ENCODE measurements at places on chromosomes 6 and 20. TPM values are rescaled to one million over a fixed set of nuclear protein-coding genes. Genes with fewer than 3 reads are reported as not detected.

SLPI gene
- total RNA-seq = not detected

TCF15 gene
- not detected for total RNA-seq

DNA sequence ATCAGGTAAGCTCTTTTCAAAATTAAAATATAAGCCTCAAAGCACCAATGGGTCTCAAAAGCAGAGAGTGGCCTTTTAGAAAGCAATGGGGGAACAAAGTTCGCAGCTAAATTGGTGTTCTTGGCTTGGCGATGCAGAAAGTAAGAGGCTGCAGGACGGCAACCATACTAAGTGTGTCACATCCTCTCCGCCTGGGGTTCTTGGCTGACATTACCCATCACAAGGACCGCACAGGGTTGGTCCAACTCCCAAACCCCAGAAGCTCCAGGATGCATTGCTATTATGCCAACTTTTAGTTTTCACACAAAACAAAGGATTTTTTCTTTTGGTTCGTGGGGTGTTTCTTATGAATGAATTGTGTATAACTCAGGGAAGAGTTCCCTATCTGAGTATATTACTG, 124.8 kb downstream of the PRKN start:
- no peak for DNase-seq

JAG1 gene
- total RNA-seq = not detected

- DNase-seq = peak; percentile 29
Measured at GRCh38 chr6:108872141-108872557, 23.9 kb downstream of the ARMC2 start.

DNA sequence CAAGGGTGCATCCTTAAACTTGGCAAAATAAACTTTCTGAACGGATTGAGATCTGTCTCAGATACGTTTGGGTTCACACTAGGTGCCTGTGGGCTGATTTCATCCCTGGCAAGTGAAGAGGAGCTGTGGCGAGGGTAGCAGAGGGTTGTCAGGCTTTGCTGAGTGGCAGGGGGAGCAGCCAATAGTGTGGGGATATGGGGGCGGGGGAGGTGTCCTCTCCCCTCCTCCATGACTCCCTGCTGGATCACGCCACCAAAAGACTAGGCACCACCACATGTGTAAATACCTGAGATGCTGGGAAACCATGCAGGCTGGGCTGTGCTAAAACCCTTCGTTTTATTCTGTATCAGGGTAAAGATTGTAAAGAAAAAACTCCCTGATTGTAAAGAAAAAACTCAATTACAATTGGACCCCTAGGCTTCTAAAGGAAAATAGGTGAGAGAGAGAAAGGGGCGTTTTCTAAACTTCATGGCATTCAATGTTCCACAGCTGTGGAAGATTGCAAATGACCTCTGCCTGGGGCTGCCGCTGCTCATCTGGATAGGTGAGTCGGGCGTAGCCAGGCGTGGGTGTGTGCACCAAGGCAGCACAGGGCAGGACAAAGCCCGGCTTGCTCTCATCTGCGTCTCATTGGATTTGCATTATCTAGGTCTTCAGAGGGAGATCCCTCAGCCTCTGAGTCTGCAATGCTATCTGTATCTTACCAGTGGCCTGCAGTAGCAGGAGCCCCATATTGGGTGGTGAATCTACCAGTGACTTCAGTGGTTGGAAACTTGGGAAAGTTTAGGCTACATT, 26.9 kb upstream of the ADTRP start:
- DNase-seq = no peak

DNA sequence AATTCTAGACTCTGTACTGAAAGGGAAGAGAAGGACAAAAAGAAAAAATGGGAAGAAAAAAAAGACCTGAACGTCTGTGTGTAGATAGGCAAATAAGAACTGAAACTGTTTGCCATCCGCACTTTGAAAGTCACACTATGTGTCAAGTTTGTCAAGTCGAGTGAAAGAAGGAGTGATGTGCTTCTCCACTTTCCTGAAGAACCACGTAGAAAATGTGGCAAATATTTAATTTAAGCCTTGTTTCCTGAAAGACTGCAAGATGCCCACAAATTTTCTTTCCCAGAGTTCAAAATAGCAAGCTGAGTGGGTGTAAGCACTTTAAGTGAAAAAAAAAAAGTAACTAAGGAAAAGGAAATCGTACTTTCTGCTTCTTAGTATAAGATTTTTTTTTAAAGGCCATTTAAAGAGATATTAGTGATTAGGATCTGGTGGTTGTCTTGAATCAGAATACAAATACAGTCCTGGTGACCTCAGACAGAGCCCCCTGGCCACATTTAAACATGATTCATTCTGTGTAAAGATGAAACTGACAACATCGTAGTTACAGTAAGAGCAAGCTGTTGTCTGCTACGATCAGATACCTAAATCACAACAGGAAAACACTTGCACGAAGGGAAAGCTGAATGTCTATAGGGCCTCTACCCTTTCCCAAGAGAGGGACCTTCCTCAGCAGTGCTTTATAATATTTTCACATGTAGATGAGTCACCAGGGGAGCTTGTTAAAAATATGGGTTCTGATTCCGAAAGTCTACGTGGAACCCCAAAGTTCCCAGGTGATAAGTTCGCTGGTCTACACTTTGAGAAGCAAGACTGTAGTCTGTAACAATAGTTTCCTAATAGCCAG, 102.3 kb downstream of the HIVEP2 start:
- peak; percentile 61 for DNase-seq

DNA sequence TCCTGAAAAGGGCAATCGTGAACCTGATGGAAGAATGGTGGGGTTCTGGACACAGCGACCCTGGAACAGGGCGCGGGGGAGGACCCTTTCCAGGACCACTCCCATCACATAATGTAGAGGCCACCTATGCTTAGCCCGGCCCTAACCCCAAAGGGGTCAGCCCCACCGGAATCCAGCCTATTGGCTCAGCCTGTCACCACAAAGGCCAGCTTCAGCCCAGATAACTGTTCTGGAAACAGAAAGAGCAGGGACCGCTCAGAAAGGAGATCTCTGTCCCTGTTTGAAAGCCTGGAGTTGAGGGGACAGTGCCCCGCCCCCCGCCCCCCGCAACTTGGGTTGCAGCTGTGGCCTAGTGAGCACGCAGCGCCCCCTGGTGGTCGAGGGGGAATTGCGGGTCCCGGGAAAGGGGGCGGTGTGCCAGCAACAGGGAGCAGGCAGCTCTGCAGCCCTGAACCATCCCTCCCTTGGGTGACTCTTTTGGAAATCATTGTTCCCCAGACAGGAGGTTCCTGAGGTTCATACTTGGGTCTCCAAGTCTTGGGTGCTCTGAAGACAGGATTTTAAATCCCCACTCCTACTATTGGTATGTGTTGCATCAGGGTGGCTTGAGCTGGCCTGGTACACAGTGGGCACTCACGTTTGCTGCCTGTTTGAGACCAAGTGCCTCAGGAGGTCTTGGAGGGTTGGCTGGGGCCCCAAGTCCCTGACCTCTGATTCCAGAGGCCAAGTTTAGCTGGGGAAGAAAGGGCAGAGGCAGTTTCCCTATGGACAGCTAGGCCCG, 1.5 kb downstream of the SIGLEC1 start:
- DNase-seq = peak; percentile 73

FAM83B gene
- not detected for total RNA-seq

GRCh38 chr20:38447251-38447661, 12.1 kb upstream of the SNHG17 start:
- no peak for DNase-seq

LAMP5 gene
- total RNA-seq = 0.15 TPM

DNA sequence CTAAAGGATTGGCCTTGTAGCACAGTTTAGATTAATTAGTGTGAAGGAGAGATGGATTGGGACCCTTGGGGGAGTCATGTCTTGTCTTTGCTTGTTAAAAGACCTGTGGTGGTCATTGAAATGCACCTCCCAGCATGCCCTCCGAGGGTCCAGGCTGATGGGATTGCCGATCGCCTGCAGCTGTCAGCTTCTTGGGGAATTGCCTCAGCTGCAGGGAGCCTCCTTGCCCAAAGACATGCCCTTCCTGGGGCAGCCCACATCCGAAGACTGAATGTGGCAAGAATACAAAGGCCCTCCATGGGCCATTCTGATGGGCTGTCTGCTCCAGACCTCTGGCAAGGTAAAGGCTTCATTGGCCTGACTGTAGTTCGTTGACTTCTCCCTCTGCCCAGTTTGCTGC, 150.7 kb downstream of the FARS2 start:
- no peak for DNase-seq

GRCh38 chr6:44527181-44527580, 139.7 kb downstream of the CDC5L start:
- DNase-seq = no peak

DNA sequence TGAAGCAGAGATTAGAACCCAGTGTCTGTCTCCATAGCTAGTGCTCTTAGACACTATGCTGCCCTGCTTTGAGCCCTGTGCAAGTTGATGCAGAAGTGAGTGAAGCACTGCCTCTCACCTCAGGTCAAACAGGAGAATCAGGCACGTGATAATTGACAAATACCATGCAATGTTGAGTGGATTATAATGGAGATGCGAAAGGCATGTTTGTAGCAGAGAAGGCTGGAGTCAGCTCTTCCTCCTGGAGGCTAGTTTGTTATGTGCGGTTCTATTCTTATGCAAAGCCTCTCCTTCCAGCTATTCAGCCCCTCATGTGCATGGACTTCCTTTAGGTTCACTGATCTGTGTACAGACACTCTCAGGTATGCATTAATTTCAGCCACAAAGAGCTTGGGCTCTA, 108.5 kb downstream of the MANEA start:
- no peak for DNase-seq

DNA sequence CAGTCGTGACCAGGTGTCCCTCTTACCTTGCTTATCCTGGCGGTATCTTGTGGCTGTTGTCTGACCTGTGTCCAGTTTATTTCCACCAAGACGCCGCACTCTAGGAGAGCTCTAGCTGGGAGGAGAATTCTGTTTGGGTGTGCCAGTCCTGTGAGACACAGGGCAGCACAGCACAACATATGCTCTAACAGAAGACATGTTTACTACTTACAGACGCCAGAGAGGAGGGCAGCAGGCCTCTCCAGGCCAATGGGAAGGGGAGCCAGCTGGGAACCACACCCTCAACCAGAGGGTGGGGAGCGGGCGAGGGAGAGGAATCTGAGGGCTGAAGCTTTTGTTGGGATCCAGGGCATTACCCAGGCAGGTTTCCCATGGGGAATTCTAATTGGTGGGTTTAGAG, 25.2 kb upstream of the FERMT1 start:
- DNase-seq = no peak

DNA sequence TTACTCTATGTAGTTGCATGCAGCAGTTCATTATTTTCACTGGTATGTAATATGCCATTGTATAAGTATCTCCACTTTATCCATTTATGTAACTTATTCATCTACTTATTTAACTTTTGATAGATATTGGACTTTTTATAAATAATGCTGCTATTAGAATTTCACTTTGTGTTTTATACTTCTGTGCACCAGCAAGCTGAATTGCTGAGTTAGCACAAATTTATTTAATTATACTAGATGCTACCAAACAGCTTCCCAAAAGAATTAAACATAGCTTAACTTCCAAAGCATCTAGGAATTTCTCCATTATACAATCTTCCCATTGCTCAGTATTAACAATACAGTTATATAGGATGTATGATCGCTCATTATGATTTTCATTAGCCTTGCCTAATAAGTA, 308.0 kb upstream of the FKBP1C start:
- no peak for DNase-seq

GRCh38 chr6:126156973-126157372, 170.6 kb downstream of the TRMT11 start:
- DNase-seq = no peak

DNA sequence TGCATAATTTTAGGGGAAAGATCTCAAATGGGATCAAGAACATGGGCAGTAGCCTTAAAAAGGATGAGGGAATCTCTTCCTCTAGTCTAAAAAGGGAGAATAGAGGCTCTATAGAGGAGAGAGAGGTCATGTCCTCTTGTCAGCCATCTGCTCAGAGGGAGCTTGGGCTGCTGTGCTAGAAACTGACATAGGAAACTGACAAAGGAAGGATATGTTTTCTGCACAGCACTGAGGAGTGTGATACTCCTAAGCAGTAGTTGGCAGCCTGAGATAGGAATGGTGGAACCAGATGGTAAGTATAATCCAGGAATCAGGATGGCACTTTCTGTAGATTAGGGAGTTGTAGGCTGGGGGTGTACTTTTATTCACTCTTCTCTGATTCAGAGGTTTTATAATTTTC, 59.2 kb downstream of the PTPRA start:
- no peak for DNase-seq

DNA sequence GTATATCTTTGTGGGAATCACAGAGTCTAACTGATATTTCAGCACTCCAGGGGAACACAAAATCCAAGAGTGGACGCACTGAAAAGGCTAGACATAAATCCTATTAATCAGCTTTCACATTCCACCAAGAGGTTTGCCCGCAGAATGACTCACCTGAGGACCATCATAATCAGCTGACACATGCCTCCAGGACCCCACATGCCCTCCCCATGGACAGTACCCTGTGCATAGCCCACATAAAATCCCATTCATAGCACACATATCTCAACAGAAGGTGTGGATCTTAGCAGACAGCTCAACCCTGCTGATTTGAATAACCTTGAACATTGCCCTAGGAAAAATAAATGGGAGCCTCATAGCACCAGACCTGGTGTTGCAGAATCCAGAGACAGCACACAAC, 246.8 kb upstream of the TENT5A start:
- DNase-seq = no peak

GRCh38 chr6:166836785-166837718, 119.3 kb downstream of the RNASET2 start:
- DNase-seq = no peak

GRCh38 chr6:143003676-143004075, 57.0 kb upstream of the AIG1 start:
- no peak for DNase-seq

SMPDL3A gene
- total RNA-seq = 1.2 TPM

GRCh38 chr20:40599987-40600386, 89.0 kb downstream of the MAFB start:
- DNase-seq = no peak

WFDC5 gene
- not detected for total RNA-seq

DNA sequence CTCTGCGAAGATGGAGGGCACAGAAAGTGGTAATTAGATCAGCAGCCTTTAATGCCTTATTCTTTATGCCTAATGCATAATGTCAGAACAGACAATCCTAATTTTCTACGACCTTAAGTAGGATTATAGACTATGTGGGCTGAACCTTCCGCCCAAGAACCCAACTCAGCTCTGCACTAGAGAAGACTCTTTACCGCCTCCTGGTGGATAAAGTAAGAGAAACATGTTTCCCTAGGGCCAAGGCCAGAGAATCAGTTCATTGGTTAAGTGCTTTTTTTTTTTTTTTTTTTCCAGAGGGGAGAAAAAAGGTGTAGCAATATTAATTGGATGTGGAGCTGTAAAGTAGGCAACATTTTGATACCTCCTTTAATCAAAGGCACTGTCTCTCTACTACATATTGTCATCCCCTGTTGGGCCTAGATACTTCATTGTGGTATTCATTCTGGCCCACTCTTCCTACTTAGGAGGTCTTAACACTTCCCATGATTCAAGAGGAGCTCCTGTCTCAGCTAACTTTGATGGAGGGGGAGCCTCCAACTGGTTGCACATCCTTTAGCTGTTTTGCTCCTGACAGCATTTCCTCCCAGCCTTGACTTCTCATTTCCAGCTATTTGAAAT, 124.9 kb upstream of the NRN1 start:
- peak; percentile 27 for DNase-seq

Data from B cell (primary cell).